ENCODE measurements at places on chromosomes 13 and 19.
A peak's percentile ranks its signal among the peaks of the same experiment; 100 is the strongest.

GRCh38 chr13:76917095-76917494 lies 30.9 kb upstream of the KCTD12 start:
- DNase-seq = no peak

DNA sequence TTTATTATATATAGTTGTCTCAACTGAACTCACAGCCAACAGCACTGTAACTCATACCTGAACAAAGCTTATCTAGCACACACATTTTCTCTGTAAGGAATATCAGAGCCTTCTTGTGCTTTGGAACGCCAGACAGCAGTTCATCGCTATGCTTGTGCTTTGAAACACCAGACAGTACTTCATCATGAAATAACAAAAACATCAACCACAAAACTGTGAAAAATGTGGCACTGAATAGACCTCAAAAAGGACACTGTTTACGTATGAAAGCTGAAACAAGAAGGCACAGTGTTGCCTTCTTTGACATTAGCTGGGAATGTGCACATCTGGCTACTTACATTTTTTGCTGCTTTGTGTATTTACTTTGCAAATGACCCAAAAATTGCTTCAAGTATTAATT lies 160.2 kb downstream of the PDS5B start:
- no peak for DNase-seq

DNA sequence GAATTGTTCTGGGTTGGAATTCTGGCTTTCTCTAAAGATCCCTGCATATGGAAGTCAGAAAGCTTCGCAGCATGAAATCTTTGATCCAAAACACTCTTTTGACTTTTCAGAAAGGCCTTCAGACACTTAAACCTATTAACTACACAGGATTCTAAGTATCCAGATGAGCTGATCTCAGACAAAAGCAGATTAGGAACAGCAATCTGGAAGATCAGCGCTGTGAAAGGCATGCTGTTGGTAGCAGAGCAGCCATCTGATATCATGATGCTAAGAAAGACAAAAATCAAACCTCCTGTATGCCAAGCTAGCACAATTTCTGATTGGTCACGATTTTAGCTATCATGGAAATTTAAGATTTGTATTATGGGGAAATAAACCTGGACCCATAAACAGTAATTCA lies 589.9 kb downstream of the GPC5 start:
- no peak for DNase-seq

DNA sequence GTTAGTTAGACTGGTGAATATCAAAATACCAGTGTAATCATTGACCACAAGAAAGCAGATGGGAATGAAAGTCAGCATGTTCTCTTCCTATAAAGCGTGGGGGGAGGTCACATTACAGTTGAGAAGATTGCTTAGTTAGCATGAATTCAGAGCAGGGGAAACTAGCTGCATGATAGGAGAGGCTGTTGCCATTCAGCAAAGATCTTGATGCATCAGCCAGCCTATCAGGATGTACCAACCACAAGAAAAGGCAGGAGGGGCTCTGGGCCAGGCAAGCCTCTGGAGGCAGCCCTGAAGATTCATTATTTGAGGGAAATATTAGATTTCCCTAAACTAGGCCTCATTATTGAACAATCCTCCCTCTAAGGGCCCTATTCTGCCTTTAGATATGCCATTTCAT lies 5.0 kb upstream of the MTMR6 start:
- peak; percentile 37 for DNase-seq

GRCh38 chr13:44032802-44033201 lies 153.1 kb downstream of the LACC1 start:
- no peak for DNase-seq

DNA sequence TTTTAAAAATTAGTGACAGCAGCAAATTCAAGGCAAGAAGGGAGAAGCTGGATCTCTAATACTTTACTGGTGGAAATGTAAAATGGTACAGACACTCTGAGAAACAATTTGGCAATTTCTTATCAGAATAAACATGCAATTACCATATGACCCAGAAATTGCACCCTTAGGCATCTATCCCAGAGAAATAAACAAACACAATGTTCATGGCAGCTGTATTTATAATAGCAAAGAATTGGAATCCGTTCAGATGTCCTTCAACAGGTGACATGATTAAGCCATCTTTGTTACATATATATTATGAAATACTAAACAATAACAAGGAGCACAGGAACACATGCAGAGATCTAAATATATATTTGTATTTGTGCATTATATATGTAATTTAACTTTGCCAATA lies 756.5 kb downstream of the SLITRK1 start:
- no peak for DNase-seq

GRCh38 chr13:80030491-80030890 lies 310.4 kb downstream of the SPRY2 start:
- no peak for DNase-seq

GRCh38 chr13:26785838-26786630 lies 25.4 kb upstream of the GPR12 start:
- DNase-seq = peak; percentile 49

GRCh38 chr19:16715611-16716010 lies 4.0 kb upstream of the NWD1 start:
- no peak for DNase-seq

- no peak for DNase-seq
Measured at GRCh38 chr13:111323950-111324651, 3.7 kb downstream of the TEX29 start.

DNA sequence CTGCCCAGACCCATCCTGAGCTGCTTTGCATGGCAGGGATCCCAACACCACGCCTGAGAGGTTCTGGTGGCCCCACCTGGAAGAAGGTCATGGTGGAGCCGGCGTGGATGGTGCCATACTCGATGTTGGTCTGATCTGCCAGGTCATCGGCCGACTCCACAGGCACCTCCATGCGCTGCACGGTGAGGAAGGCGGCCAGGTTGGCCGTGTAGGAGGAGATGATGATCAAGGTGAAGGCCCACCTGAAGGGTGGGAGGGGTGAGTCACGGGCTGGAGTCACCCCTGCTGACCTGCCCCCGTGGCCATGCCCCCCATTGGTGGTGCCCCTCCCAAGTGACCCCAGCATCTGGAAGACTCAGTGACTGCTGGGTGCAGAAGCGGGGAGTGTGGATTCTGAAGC lies 12.5 kb upstream of the ATP1A3 start:
- no peak for DNase-seq

DNA sequence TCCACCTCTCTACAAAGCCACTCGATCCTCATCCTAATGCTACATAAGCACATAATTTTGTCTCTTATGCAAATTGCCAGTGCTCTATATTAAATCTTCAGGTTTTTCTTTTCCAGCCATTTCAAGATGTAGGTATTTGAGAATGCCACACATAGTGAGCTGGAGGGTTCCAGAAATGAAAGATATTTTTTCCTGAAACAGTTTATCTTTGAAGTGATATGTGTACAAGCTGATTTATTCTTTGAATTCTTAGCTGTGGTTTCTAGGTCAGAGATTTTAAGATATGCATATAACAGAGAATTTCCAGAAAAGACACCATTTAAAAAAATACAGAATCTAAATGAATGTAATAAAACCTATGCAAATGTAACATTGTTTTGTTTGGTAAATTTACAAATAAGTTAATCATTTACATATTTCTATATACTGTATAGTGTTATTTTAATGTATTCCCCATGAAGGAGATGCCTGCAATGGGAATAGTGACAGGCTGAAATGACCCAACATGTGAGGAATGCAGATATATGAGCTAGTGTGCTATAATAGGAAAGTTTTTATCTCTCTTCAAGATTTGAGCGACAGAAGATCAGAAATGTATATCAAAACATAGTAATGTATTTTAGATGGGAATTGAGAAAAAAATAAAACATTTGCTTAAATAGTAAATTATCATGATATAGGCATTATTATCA lies 570.2 kb downstream of the SLITRK1 start:
- DNase-seq = no peak

- DNase-seq = no peak
Measured at GRCh38 chr19:24069905-24070657, 16.9 kb upstream of the ZNF254 start.

DNA sequence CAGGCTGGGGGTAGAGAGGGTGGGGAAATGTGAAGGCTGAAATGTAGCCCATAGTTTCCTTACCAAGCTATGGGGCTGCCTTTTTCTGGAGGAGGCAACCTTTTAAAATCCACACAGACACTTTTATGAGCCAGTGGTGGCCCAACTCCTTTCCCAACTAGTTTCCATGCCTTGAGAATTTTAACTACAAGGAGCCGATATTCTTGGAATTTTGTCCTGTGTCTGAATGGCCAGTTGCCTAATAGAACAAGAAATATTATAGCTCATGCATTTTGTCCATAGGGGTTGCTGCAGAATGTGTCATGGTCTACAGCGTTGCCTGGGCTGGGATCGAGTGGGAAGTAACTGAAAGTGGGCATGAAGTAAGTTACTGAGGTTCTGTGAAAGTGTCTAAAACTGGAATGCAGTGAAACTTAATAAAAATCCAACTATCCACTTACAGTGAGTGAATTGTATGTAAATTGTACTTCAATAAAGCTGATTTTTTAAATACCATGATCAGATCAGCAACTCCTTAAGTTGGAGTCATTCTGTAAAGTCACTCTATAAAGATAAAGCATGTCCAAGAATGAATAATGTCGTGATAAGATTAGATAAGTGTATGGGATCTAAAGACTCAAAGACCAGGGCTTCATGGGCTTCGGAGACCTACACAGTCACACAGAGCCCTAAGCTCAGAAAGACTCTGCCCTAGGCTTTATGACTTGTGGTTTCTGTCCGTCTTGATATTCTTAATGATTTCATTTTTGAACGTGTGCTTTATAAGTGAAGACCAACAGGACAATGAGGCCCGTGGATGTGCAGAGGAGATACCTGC lies 122.6 kb upstream of the FNDC3A start:
- no peak for DNase-seq

DNA sequence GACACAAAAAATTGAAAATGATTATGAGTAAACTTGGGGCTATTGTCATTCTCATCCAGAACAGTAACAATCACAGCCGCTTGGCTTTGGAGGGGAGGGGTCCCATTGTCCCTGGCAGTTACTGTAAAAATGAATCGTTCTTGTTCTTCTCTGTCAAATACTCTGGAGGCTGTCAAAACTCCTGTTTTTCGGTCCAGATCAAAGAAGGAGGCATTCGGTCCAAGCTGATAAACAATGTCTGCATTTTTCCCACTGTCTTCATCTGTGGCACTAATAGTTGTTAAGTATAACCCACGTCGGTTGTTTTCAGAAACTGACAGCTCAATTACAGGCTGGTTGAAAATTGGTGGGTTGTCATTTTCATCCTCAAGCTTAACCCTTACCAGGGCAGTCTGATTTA lies 3.4 kb downstream of the PCDH9 start:
- DNase-seq = no peak

DNA sequence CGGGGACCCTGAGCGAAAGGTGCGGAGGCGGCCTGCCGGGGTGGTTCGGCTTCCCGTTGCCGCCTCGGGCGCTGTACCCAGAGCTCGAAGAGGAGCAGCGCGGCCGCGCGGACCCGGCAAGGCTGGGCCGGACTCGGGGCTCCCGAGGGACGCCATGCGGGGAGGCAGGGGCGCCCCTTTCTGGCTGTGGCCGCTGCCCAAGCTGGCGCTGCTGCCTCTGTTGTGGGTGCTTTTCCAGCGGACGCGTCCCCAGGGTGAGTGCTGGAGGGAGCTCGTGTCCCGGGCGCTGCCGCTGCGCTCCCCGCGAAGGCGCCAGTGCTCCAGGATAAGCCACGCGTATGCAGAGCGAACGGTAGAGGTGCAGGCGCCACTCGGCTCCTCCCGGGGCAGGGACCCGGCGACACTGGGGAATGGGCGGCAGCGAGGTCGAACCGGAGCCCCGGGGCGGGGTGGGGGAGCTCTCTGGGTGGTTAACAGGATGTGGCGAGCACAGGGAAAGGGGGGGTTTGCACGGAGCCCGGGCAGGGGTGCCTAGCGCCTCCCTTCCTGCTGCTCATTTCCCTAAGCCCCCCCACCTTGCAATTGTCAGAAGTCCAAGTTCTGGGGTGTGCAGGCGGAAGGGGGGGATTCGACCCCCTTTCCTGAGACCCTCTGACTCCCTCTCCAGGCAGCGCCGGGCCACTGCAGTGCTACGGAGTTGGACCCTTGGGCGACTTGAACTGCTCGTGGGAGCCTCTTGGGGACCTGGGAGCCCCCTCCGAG lies at the start of gene IL27RA:
IL27RA (plus strand) TSS at position 44 of the 762 bp plus-strand sequence; CDS start at position 155, 111 bp downstream.
- DNase-seq = peak; percentile 85

DNA sequence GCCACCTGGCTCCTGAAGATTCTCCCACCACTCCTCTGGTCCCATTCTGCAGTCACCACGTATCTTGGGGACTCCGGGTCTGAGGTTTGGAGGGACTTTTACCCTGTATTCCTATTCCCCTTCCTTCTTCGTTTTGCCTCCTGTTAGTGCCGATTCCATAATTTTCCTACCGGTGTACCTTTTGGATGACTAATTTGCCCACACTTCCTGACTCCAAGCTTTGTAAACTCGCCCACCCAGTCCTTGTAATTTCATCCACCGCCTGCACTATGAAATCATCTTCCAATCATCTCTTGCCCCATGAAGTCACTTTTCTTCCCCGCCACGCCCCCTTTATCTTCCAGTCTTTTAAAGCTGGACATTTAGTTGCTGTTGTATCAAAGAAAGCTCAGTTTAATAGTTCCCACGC lies 572 bp downstream of the UCHL3 start:
- no peak for DNase-seq

DNA sequence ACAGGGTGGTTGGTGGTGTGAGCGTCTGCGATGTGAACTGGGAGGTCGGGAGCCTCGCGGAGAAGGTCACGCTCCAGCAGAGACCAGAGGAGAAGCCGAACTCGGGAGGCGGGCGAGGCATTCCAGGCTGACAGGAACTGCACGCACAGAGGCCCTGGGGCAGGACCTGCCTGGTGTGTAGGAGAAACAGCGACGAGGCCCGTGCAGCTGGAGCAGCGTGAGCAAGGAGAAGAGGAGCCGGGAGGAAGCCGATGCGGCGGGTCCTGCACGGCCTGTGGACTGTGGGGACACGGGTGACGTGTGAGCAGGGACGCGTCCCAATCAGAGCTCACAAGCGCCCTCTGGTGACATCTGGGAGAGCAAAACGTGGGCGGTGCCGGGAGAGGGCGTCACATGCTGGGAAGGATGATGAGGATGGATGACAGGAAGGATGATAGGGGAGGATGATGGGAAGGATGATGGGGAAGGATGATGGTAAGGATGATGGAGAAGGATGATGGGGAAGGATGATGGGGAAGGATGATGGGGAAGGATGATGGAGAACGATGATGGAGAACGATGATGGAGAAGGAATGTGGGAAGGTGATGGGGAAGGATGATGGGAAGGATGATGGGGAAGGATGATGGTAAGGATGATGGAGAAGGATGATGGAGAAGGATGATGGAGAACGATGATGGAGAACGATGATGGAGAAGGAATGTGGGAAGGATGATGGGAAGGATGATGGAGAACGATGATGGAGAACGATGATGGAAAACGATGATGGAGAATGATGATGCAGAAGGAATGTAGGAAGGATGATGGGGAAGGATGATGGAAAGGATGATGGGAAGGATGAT lies 16.1 kb upstream of the MADCAM1 start:
- DNase-seq = peak; percentile 54

- DNase-seq = no peak
Measured at GRCh38 chr13:30509254-30510050, 43.7 kb upstream of the HMGB1 start.

GRCh38 chr13:44744880-44745633 lies 168.9 kb upstream of the TSC22D1 start:
- DNase-seq = no peak
